ENCODE measurements at places on chromosomes 4 and X.
A peak's percentile ranks its signal among the peaks of the same experiment; 100 is the strongest.

DNA sequence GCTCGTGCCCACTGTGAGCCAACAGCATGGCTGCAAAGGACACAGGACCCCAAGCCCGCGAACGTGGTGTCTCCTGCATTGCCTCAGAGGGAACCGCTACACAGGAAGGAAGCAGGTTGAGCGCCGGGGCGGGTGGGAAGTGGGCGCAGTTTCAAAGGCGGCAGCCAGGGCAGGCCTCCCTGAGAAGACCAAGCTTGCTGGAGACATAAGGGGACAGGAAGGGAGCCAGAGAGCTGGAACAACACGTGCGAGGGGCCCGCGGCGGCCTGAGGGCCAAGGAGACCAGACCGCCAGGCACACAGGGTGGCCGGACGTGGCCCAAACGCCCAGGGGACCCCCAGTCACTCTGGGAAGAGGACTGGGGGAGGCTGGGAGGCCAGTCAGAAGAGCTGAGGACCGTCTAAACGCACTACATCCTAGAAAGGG is 32.0 kb downstream of the CTBP1 start:
- peak; percentile 62 for DNase-seq

- no peak for DNase-seq
Observed at GRCh38 chr4:147447786-147448185, 33.1 kb upstream of the EDNRA start.

GRCh38 chrX:98203800-98204199 is 1320.1 kb downstream of the RPA4 start:
- DNase-seq = no peak

GRCh38 chrX:70030301-70030767 is 19.4 kb downstream of the AWAT2 start:
- peak; percentile 4 for DNase-seq

DNA sequence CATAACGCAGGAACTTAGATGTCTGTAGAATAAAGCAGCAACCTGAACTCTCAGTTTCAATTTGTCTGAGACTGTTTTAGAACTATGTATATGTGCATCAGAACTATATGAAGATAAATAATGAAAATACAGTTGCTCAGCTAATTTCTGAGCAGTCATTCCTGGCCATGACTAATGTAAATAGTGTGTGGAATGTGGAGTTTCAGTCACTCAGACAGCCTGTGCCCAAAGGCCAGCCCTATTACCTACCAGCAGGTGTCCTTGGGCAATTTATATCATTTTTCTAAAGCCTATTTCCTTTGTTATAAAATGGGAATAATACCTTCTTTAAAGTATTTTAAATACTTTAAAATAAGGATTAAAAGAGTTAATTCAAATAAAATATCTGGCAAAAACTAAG is 56.0 kb upstream of the RELL1 start:
- no peak for DNase-seq

GRCh38 chr4:7738458-7739076 is 201.1 kb downstream of the AFAP1 start:
- DNase-seq = no peak

DNA sequence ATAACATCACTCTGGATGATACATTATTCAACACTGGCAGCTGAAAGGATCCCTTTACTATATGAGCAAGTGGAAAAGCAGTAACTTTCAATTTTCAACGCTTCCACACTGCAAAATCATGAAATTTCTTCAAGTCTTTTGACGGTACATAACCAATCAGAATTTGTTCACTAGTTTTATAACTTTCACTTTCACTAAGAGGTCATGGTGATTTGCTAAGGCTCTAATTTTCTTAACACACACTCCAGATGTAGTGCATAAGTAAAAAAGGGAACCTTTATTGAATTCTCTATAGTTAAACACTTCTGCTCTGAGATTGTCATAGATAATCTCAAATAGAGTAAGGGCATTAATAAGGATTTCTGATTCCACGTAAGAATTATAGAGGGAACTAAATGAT is 4.1 kb downstream of the ARMCX2 start:
- DNase-seq = no peak

DNA sequence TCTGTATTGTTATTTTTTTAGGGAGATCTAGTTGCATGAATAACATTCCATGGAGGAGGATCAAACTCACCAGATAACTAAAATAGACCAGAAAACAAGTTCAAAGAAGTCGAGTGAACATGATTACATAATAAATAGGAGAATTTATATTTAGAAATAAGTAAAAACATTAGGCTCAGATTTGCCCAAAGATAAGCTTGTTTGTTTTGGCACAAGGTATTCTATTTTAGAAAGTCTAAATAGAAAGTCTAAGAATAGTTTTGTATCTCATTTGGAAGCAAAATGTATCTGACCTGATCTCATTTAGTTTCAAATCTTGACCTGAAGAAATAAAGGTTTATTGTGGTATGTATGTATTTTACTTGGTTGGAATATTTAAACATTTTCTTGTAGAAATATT is 670.6 kb upstream of the GALNTL6 start:
- DNase-seq = no peak

GRCh38 chrX:46686003-46686645 is 72.8 kb downstream of the SLC9A7 start:
- DNase-seq = no peak

All from activated T-cell treated with anti-CD3 and anti-CD28 coated beads for 48 hours (primary cell).